Activated CD4-positive, alpha-beta T cell treated with anti-CD3 and anti-CD28 coated beads for 24 hours (primary cell): ENCODE measurements at places on chromosomes 7 and 10.
A peak's percentile ranks its signal among the peaks of the same experiment; 100 is the strongest.

- DNase-seq, result no peak
Observed at GRCh38 chr7:40623863-40624262, 489.1 kb downstream of the SUGCT start.

- DNase-seq, result no peak
Observed at GRCh38 chr7:2273866-2274265, 31.8 kb downstream of the NUDT1 start.

GRCh38 chr10:33136271-33136670, 178.2 kb upstream of the ITGB1 start:
- DNase-seq, result no peak

- DNase-seq, result no peak
Observed at GRCh38 chr7:85641331-85641730, 454.5 kb upstream of the SEMA3D start.

GRCh38 chr7:1402791-1403637, 56.3 kb downstream of the MICALL2 start:
- no peak for DNase-seq

GRCh38 chr7:74479066-74479781, 25.5 kb downstream of the GTF2IRD1 start:
- no peak for DNase-seq

DNA sequence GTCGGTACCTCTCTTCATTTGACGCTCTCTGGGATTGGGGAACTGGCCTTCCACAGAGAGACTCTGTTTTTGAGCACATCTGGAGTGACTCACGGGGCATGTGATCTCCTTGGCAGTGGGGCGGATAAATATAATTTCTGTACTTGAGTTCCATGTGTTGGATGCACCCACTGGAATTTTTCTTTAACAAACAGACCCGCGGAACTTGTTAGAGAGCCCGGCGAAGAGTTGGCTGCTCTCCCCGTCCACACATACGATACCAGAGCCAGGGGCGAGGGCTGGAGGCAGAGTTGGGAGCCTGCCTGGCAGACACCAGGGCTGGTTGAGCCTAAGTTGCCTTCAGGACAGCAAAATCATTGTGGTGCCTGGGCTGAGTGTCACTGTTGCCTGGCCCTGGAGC, at the start of gene FAM180A:
Gene FAM180A (minus strand): TSS at position 44 of the 400 bp plus-strand sequence. CDS start 233 bp downstream, outside the sequence.
- no peak for DNase-seq

DNA sequence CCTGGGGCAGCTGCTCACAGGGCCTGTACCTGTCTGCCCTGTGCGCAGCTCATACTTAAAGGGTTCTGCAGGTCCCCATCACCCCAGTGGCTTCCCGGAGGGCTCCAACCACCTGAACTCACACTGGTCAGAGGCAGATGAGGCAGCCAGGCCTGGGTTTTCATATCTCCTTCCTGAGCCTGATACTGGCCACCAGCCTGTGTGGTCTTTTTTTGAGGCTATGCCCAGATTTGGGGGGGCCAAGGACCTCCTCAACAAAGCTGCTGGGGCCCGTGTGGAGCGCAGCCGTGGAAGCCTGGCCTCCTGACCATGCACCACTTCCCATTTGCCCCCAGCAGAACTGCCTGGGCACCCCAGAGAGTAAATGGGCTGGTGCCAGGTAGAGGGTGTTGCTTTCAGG, 25.7 kb downstream of the PNLIPRP2 start:
- DNase-seq, result no peak

DNA sequence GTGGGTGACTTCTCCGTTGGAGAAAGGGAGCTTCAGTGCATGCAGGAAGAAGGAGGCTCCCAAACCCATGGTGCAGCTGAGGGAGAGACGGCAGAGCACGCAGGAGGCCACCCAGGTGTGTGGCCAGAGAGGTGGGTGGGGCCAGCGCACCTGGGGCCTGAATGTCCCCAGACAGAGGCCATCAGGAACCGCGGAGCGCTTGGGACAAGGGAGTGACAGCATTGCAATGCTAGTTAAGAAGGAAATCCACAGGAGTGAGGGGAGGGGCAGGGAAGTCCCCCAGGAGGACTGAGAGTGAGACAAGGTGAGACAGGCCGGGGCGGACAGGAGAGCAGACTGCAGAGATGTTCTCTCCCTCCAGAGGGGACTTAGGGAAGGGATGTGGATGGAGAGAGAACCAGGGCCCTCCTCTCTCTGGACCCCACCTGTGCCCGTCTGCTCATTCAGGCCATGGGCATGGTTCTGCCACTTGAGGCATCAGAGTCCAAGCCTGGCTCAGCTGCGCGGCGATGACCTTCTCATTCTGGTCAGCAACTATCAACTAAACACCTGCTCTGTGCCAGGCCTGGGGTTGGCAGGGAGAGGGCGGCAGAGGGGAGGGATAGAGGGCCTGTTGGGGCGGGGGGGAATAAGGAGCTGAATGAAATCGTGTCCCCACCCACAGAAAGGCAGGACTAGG, 69.4 kb upstream of the COL13A1 start:
- DNase-seq, result no peak

GRCh38 chr7:46233585-46234329, 312.7 kb upstream of the IGFBP3 start:
- DNase-seq, result no peak

- no peak for DNase-seq
Observed at GRCh38 chr7:2103071-2103898, 129.5 kb downstream of the MAD1L1 start.

- DNase-seq, result no peak
Observed at GRCh38 chr7:152568972-152569371, 107.0 kb downstream of the XRCC2 start.

DNA sequence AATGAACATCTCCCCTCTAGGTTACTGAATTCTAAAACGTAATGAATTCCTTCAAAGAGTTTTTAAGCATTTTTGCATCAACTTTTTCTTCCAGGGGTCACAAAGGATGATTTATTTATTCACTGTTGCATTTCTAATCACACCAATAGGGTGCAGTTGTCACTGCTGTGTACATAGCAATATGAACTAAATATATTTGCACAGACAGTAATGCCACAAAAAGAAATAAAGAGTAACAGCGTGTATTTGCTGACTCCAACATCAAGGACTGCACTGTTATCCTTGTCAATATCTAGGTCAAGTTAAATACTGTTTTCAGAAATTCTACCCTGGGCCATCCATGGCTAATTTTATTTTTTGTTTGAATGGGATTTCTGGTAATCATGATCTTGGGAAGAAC, 138.0 kb downstream of the FRMD4A start:
- DNase-seq, result no peak

GRCh38 chr7:98469088-98469487, 68.2 kb upstream of the BAIAP2L1 start:
- DNase-seq, result no peak

- DNase-seq, result no peak
Observed at GRCh38 chr10:62000726-62001125, 99.2 kb downstream of the ARID5B start.

- DNase-seq, result no peak
Observed at GRCh38 chr7:147556317-147556716, 1034.2 kb upstream of the C7orf33 start.

DNA sequence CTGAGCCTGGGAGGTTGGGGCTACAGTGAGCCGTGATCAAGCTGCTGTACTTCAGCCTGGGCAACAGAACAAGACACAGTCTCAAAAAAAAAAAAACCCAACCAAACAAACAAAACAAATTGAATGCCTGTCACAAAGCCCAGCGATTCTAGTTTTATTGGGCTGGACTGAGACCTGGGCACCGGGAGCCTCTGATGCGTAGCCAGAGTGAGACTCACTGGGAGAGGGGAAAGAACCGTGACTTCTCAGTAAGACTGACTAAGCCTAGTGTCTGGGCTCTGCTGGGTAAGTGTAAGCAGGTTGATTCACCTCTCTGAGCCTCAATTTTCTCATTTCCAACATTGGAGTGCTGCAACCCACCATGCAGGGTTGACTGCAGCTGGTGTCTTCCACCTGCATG, 10.1 kb upstream of the LEP start:
- no peak for DNase-seq

- DNase-seq, result no peak
Observed at GRCh38 chr7:86773309-86773708, 129.6 kb downstream of the GRM3 start.

GRCh38 chr7:35038354-35038753, 1.1 kb upstream of the DPY19L1 start:
- DNase-seq, result no peak

GRCh38 chr10:34854147-34854601, 39.1 kb upstream of the PARD3 start:
- DNase-seq, result no peak

DNA sequence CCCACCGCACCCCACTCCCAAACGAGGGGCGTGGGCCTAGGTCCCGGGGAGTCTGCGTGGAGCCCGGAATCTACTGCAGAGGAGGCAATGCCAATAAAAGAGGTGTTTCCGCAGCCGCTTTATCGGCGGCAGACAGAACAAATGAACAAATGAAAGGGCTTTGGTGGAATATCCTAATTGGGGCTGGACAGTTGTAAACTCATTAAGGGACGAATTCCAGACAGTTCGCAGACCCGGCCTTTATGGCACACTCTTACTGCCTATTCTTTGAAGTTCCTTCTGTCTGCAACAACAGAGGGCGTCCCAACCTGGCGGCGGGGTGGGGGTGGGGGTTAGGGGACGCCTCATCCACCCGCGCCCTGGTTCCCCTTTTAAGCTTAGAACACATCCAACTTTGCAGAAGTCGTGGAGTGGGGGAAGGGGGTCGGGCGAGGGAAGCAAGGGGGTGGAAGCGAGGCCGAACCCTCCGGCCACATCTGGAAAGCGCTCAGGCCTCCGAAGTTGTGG, 4.1 kb downstream of the HOXA9 start:
- DNase-seq, result no peak

- DNase-seq, result peak; percentile 79
Observed at GRCh38 chr10:15209827-15210509, 41.5 kb upstream of the NMT2 start.

GRCh38 chr7:45192621-45193041, 35.0 kb downstream of the RAMP3 start:
- DNase-seq, result no peak

DNA sequence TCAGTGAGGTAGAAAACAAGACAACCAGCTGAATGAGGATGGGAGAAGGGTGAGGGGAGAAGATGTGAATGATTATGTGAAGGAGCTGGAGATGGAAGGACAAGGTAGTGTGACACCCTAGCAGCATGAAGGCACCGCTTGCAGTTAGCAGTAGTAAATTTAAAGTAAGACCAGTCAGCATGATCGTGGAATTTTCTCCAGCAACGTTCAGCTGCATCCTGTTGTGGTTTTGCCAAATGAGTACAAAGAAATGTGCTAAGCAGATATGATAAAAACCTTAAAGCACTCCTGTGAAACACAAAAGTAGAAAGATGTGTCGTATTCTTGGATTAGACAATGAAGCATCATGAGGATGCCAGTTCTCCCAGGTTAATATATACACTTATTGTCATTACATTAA, 34.1 kb upstream of the IFRD1 start:
- DNase-seq, result no peak

- DNase-seq, result no peak
Observed at GRCh38 chr10:24242562-24242961, 33.6 kb downstream of the KIAA1217 start.

- DNase-seq, result no peak
Observed at GRCh38 chr7:50567715-50568261, 2.6 kb upstream of the DDC start.

DNA sequence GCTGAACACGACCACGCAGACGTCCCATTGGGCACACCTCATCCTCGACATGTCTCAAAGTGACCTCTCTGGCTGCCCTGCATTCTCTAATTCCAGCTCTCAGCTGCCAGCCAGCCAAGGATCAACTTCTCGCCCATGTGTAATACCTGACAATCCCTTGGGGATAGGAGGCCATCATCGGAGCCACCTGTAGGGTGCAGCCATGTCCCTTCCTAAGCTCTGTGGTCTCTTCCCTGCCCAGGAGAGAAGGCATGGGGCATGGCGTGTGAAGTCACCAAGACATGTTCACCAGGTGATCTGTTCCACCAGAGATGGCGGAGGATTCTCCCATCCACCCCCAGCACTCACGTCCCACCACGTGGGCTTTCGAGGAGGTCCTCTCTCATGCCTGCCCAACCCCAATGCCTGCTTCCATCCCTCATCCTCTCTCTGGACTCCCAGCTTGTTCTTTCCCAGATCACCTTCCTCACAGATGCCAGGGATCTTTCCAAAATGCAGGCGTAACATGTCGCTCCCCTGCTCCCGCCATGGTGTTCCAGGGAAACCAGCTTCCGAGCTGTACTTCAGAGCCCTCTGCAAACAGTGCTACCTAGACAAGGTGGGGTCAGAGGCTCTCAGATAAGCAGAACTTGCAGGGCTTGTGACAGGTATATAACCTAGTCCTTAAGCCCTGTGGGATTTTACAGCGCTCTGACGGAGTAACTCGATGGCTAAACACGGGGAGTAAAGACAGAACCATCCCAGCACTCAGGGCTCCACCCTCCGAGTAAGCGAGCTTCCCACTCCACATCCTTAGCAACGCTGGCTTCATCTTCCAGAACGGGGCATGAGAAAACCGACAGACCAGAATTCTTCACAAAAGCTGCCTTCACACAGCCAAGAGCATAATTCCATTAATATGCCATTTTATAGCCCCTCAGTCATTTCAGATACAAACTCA, 41.1 kb downstream of the BRI3 start:
- no peak for DNase-seq

DNA sequence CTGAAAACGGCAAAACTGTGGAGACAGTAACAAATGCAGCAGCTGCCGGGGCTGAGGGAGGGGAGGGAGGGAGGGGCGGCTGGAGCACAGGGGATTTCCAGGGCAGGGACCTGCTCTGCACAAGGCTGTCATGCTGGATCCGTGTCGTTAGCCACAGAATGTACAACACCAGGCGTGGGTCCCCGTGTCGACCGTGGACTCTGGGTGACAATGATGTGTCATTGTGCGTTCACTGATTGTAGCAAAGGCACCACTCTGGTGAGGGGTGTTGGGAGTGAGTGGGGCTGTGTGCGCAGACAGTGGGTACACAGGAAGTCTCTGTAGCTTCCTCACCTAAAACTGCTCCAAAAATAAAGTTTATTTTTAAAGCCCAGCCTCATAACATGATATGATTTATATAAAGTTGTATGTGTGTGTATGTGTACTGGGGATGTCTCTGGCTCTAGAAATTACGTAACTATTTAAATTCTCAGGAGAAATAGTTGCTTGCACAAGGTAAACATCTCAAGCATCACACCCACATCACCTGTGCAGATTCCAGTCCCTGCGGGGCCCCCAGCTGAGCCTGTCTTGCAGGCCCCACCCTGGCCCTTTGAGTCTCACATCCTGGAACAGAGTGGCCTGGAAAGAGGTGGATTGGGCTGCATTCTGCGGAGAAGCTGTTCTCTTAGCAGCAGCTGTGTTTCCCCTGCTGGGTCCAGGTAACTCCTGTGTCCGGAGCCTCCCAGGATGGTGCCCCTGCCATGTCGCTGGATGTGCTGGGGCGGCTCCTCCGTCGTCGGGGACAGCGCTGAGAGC, 135.7 kb downstream of the DYNC2I1 start:
- DNase-seq, result no peak

- DNase-seq, result no peak
Observed at GRCh38 chr10:3455385-3456334, 283.1 kb upstream of the PITRM1 start.
